ENCODE measurements at places on chromosomes 3 and 15. TPM values are rescaled to one million over a fixed set of nuclear protein-coding genes. Genes with fewer than 3 reads are reported as not detected.

GRCh38 chr3:140250010-140250855 is 315.2 kb downstream of the CLSTN2 start:
- no peak for DNase-seq

Gene FBXW12
- polyA plus RNA-seq, result not detected

DNA sequence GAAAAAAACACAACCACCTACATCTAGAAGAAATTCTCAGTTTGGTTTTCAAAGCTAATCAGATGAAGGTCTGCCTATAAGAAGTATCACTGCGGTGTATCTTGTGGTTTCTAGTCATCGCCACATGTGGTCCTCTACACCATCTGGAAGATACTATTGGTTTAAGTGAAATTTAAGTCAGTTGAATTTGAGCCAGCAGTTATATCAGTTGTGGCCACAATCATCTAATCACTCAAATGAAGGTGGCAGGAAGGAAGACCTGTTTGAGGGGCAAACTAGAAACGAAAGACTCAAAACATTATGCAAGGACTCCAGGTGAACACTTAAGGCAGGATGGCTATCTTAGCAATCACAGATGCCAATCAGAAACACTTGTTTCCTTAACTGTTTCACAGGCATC is 48.7 kb downstream of the ETV5 start:
- no peak for DNase-seq

GRCh38 chr15:82950746-82951370 is 1.7 kb downstream of the HOMER2 start:
- DNase-seq, result no peak

Gene CCDC54
- not detected for polyA plus RNA-seq

Data from foreskin keratinocyte (primary cell).